ENCODE measurements at places on chromosomes 3 and 15.
A peak's percentile ranks its signal among the peaks of the same experiment; 100 is the strongest.

- DNase-seq, result no peak
These were observed 13.0 kb downstream of the MEF2A start for GRCh38 chr15:99578809-99579208.

- DNase-seq, result no peak
These were observed 2.6 kb upstream of the HCLS1 start for GRCh38 chr3:121663171-121663847.

GRCh38 chr3:183385698-183386613 is 42.5 kb downstream of the MCF2L2 start:
- DNase-seq, result peak; percentile 52

DNA sequence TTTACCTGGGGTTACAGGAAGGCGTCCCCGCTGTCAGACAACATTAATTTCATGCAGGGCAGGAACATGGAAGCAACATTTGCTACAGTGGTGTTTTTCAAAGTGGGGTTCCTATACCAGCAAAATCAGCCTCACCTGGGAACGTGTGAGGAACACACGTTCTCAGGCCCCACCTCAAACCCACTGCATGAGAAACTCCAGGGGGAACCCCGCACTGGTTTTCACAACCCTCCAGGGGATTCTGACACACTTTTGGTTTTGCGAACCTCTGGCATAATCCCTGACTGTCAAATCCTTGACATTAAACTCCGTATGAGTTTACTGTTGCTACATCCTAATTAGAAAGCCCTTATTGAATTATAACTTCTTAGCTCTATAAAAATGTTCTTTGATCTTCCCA is 127.7 kb downstream of the LRRK1 start:
- DNase-seq, result no peak

DNA sequence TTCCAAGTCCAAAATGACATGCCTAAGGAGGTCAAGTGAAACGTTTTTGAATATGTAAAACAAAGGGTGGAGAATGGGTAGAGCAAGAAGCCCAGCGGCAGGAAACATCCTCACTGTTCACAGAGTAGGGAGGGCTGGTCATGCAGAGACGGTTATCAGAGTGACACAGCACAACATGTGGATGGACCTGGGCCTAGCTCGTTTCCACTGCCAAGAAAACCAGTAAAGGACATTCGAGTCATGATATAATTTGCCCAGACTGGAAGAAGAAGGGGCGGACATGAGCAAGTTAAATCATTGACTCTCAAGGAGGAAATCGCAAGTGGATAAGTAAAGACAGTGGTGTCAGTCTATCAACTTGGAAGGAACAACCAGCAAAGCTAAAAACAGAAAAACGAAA is 89.3 kb downstream of the LRIG1 start:
- DNase-seq, result no peak

DNA sequence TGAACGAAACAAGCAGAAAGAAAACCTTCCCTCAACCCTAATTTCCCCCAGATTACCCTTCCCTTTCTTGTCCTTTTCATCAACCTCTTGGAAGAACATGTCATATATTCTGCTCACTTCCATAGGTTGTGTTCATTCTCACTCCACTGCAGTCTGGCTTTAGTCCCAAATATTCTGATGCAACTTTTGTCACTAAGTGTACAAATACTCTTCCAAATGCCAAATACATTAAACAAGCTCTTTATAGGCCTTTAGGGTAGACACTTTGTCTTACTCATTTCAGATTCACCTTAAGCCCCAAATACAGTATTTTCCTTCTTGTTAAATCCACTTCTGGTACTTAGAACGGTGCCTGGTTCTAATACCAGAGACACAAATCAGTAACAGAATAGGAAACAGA is 406.5 kb upstream of the CDIN1 start:
- DNase-seq, result no peak

GRCh38 chr15:68352401-68353062 is 75.0 kb downstream of the FEM1B start:
- DNase-seq, result no peak

- DNase-seq, result no peak
These were observed 3.2 kb downstream of the AEN start for GRCh38 chr15:88624156-88624970.

DNA sequence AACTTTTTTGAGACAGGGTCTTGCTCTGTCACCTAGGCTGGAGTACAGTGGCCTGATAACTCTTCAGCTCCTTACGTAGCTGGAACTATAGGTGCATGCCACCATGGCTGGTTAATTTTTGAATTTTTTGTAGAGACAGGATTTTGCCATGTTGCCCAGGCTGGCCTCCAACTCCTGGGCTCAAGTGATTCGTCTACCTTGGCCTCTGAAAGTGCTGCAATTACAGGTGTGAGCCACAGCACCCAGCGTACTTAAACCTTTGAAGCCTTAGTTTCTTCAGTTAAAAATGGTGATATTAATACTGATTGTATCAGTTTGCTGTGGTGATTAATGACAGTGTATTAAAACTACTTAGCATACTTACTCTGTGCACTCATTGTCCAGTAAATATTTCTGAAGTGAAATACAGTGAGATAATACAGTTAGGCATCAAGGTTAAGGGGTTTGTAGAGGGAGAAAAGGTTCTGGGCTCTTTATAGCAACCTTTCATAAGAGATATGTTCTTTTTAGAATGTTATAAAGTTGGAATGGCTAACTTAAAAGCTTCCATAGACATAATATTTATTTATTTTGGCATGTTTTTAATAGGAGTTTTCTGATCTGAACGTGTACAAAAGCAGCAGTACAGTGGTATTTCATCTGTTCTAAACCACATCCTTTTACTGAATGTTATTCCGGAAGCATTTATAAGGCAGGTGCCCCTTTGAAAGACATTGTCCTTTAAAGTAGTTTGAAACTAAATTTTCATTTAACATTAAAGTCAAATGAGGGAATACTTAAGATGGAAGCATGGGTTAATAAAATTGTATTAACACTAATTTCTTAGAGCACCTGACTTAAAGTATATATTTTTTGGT is 23.6 kb downstream of the NCK1 start:
- no peak for DNase-seq

DNA sequence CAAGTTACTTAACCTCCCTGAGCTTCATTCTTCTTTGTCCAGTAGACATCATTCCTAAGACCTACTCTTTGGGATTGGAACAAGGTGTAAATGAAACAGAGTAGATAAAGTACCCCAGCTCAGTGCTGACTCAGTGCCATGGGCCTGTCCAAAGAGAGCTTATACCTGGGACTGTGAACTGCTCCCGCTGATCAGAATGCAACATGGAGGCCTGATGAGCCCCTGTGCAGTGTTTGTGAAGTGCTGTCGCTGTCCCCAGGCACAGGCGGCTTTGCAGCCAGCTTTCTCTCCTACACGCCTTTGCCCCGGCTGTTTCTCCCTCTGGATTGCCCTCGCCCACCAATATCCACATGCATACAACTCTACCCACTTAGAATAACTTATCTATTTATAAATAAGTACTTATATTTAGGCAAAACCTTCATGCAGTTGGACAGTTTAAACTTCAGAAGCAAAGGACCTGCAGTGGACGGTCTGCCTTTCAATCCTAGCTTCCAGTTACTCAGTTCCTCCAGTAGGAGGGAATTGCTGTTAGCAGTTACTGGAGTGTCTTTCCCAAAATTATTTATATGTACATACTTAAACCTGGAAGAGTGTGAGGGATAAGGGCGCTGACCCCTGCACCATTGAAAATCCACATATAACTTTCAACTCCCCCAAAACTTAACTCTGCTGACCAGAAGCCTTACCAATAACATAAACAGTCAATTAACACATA is 80.0 kb downstream of the CORO2B start:
- no peak for DNase-seq

DNA sequence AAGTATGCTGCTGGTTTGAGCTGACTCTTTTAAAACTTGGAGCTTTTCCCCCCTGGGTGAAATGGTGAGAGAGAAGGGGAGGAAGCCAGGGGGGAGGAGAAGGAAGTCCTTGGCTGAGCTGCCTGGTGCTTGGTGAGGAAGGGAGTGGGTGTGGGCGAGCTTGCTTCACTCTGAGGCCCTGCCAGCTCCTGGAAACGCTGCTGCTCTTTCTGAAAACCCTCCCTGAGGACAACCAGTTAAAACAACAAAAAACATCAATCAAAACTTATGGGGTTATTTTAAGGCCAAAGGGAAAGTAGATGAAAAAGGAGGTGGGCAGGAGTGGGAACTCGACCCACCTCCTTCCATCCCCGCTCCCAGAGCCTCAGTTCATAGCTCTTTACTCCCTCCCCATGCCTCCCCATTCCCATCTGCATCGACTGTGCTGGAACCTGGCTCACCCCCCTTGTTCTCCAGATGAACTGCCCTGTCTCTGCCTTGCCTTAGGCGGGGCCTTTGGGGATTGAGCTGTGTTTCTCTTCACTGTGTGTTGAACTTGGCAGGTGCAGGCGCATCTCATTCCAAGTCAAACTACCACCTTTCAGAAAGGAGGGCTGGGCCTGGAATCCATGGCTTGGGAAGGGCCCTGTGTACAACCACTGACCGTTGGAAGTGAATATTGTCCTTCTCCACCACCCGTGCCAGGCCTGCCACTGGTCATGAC is 166.1 kb downstream of the ZNF621 start:
- DNase-seq, result no peak

DNA sequence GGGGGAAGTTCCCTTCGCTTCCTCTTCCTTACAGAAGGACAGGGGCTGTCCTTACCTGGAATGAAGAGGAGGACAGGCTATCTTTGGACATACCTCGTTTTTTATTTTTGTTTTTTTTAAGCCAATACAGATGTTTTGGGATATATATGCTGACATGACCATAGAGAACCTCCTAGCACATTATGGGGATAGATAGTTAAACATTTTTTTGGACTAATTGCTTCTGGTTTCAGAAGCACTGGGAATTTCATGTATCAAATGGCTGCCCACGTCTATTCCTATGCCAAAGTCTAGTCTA is 238.2 kb upstream of the BHLHE40 start:
- DNase-seq, result no peak

DNA sequence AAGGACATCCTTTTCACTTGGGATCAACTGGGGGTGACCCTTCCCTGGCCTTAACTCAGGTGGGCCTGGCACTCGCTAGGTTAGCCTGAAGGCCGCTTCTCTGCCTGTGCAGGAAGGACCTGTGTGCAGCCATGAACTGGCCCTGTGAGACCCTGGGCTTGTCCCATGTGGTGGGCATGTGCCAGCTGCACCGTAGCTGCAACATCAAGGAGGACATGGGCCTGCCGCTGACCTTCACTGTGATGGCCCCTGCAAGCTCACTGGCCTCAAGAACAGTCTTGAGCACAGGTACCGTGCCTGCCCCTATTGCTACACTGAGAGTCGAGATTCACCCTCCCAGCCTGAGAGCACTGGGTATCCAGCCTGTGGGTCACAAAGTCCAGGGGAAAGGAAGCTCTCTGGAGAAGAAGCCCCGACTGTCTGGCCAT is 43.0 kb downstream of the SAXO2 start:
- DNase-seq, result no peak

GRCh38 chr3:41477399-41478014 is 278.2 kb downstream of the CTNNB1 start:
- DNase-seq, result peak; percentile 25

GRCh38 chr3:58214484-58215316 is 3.9 kb upstream of the DNASE1L3 start:
- DNase-seq, result no peak

GRCh38 chr3:61936344-61936937 is 375.1 kb downstream of the PTPRG start:
- no peak for DNase-seq

GRCh38 chr3:188310270-188310710 is 156.3 kb downstream of the LPP start:
- DNase-seq, result no peak

DNA sequence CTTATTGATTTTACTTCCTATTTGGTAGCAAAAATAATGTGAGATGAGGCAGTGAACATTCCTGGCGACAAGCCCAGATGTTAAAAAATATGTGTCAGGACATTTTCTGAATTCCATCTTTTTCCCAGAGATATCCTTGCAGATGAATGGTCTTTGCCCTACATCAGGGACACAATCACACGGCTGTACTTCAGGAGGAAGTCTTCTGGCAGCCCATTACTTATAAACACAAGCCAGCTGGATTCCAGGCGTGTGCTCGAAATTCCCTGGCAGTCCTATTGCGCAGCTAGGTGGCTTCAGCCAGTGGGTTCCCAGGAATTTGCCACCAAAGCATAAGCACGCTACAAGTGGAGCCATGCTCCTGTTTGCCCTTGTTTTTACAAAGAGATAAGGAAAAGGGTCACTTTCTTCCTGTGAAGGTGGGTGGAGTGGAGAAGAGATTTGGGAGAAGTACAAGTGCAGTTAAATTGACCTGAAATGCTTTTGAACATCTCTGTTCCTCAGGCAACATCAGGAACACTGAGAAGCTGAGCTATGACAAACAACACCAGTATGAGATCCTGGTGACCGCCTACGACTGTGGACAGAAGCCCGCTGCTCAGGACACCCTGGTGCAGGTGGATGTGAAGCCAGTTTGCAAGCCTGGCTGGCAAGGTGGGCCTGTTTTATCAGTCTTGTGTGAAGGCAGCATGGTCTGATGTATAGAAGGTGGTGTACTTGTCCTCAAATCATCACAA is 257.1 kb upstream of the TRIM42 start:
- DNase-seq, result peak; percentile 26

DNA sequence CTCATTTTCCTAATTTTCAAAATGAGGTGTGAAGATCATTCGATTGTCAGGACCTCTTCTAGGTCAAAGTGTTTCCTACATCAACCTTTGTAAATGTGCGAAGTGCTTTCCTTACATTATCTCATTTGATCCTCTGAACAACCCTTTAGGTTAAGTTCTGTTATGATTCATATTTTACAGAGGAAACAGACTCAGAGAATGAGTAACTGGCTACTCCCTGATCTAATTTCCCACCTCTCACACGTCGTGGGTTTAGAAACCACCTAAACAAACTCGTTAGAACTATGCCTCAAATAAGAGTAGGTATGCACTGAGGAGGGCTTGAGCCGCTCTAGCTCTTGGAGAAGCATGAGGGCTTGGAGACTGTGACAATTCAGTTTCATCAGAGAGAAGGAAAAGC is 148.6 kb downstream of the CD47 start:
- DNase-seq, result no peak

GRCh38 chr3:121529308-121529707 is 16.5 kb downstream of the POLQ start:
- DNase-seq, result no peak

- no peak for DNase-seq
These were observed 34.9 kb upstream of the MEIS2 start for GRCh38 chr15:37135225-37135624.

DNA sequence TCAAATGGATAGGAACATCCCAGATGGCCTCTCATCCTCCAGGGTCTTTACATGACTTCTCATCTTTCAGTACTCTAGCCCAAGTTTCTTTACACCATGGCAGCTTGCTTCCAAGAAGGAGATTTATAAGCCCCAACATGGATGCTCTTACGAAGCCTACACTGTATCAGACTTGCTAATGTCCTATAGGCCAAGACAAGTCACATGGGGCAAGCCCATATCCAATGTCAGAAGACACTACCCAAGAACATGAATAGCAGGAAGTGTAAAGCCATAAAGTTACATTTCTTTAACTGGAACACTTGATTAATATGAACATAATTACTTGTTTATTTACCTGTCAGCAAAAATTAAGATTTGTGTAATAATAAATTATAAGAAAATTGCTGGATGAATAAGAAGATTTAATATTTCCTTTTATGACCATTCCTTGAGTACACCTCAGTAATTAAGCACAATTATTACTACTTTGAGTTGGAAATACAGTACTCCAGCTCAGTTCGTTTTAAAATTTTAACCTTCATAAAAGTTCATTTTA is 5.1 kb downstream of the SPESP1 start:
- DNase-seq, result no peak

All from renal cortex interstitium (tissue), 15 donors.